Inflammatory macrophage treated with lipopolysaccharide for 4 hours (primary cell): ENCODE measurements at places on chromosomes 4 and X.

DNA sequence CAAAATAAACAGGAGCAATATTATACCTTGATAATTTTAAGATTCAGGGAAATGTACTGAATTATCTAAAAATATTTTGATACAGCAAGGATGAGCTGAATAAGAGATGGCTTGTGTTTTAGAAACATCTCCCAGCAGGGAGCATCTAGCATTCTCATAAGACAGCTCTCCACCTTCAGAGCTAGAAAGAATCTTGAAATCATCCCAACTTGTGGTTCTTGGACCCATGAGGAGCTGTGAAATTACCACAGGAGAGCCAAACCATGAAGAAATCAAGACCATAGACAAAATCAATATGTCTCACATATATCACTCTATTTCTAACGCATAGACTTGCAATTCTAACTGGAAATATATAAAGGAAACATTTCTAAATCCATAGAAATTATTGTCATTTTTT is 210.6 kb upstream of the DKK2 start:
- DNase-seq = no peak

DNA sequence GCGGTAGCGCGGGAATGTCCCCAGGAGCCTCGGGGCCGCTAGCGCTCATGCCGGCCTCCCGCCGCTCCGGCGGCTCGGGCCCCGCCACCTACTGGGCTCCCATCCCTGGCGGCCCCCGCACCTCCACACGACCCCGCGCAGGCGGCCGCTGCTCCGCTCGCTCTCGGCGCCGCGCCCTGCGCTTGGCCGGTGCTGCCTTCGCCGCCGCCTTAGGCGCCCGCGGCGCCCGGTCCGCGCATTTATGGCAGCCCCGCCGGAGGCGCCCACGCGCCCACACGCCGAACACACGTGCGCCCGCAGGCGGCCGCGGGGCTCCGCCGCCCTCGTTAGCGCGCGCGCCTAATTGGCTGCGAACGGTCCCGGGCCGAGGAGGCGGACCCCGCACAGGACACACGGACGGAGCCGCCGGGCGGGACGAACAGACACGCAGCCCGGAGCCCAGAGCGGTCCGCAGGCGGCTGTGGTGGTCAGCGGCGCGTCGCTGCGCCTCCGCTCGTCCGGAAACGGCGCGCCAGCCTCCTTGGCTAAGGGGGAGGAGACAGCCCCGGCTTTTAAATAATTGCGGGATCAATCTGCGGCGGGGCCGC is at the start of gene NKX1-1:
TSS of gene NKX1-1 (minus strand) at position 49 of the 587 bp plus-strand sequence. CDS start at position 49, 0 bp downstream.
- no peak for DNase-seq

DNA sequence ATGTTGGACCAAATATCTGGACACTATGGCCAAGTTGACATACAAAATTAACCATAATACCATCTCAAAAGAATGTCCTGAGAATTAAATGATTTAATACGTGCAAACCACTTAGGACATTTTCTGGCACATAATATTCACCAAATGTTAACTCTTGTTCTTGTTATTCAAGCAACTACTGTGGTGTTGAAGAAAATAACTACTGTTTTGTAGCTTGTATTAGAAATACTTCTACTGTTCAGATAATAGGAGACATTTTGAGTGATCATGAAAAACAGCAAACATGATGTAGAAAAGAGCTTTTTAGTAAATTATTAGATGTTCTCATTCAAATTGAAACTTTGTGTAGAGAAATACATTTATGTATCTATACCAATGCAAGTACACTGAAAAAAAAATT is 140.7 kb upstream of the SMIM31 start:
- DNase-seq = no peak

- DNase-seq = no peak
Observed at GRCh38 chr4:40214038-40214437, 17.2 kb downstream of the RHOH start.

GRCh38 chr4:187380181-187380581 is 615.4 kb upstream of the ZFP42 start:
- DNase-seq = no peak

- peak; percentile 53 for DNase-seq
Observed at GRCh38 chr4:36328130-36328529, 46.7 kb downstream of the DTHD1 start.

GRCh38 chrX:9141496-9141895 is 107.6 kb upstream of the FAM9B start:
- no peak for DNase-seq
